ENCODE measurements at places on chromosomes 1 and 21.

DNA sequence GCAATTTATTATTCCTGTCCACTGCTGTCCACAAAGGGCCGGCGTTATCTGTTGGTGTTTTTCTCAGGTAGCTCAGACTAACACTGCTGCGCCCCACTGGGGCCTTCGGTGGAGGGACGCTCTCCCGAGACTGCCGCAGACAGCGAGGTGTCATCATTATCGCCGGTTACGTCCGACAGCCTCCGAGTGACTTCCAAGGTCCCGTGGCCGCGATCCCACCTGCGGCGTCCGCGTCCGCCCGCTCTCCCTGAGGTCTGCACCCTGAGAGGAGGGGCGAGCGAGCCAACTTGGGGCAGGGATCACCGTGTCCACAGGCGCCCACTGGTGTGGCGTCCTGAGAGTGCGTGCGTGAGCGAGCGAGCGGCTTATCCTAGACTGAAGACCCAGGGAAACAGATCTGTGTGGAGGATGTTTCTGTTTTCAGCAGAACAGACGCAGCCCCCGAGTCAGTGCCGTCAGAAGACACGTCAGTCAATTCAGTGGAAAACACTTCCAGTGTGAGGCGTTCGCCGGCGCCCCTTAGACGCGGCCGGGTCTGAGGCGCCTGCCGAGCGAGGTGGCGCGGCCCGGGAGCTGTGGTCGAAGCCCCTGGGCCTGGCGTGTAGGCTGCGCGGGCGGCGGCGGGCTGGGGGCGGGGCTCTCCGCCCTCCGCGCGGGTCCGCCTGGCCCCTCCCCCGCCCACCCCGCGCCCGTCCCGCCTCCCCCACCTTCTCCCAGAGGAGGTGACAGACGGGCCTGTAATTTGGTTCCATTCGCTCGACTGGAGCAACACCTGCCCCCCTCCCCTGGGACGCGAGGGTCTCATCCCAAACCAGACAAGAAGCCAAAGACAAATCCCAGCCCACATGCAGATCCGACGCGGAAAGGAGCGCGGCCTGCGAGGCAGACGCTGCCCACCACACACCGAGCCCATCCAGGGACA lies 12.6 kb downstream of the NHLH2 start:
- peaks cover 29% of the 10 kb centered on the region for H3K27me3 ChIP-seq
- no peak for DNase-seq
- H3K27ac ChIP-seq, result no peak overlapping the region
- H3K4me1 ChIP-seq, result peaks cover 3% of the 10 kb centered on the region
- peak overlapping the region; percentile 46 for H3K4me3 ChIP-seq

GRCh38 chr21:33443194-33443593 lies 36.6 kb downstream of the TMEM50B start:
- H3K27ac ChIP-seq, result peak overlapping the region; percentile 79
- H3K4me1 ChIP-seq, result peaks cover 31% of the 10 kb centered on the region
- H3K27me3 ChIP-seq, result no peaks in the 10 kb centered on the region
- DNase-seq, result no peak
- peaks cover 3% of the 10 kb centered on the region for H3K36me3 ChIP-seq

GRCh38 chr1:198528364-198528763 lies 12.1 kb downstream of the ATP6V1G3 start:
- H3K4me3 ChIP-seq, result no peak overlapping the region
- H3K36me3 ChIP-seq, result peaks cover 2% of the 10 kb centered on the region
- H3K27me3 ChIP-seq, result no peaks in the 10 kb centered on the region
- no peak overlapping the region for H3K27ac ChIP-seq
- no peak for DNase-seq
- H3K4me1 ChIP-seq, result peaks cover 16% of the 10 kb centered on the region

DNA sequence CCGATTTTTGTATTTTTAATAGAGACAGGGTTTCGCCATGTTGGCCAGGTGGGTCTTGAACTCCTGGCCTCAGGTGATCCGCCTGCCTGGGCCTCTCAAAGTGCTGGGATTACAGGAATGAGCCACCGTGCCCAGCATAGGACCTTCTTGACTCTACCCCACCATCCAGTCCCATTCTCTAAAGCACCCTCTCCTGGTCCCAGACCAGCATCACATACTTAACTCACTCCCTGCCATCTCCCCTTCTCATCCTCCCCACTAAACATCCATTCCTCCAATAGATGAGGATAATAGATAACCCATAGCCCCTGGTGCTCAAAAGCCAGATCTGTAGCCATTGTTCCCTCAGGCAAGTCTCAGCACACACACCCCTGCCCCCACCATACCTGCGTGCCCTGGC lies 2.1 kb downstream of the ENTREP3 start:
- peak overlapping the region; percentile 81 for H3K27ac ChIP-seq
- H3K4me3 ChIP-seq, result peak overlapping the region; percentile 84
- H3K4me1 ChIP-seq, result peaks cover 35% of the 10 kb centered on the region
- peaks cover 9% of the 10 kb centered on the region for H3K36me3 ChIP-seq
- no peak for DNase-seq

DNA sequence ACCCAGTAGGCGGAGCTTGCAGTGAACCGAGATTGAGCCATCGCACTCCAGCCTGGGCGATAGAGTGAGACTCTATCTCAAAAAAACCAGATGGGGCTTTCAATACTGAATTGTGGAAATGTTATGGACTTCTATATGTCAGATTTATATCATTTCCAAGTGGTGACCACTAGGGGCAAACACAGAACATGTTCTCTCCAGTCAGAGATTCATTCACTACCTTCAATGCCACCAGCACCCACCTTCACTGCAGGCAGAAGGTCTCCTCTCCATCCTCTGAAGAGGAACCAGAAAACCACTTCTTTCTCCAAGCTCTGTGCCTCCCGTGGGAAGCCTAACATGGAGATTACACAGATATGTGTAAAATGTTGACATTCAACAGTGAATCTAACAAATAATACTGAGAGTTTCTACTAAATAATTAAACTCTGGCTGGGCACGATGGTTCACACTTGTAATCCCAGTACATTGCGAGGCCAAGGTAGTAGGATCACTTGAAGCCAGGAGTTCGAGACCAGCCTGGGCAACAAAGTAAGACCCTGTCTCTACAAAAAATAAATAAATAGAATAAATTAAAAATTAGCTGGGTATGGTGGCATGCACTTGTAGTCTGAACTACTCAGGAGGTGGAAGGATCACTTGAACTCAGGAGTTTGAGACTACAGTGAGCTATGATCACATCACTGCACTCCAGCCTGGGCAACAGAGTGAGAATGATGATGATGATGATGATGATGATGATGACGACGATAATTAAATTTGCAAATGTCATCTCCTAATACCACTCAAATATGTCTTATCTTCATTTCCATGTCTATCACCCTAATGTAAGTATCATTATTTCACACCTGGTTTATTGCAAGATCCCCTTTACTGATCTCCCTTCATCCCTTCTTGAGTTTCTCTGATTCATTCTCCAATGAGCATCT lies 151.1 kb downstream of the ZNF281 start:
- no peak overlapping the region for H3K4me3 ChIP-seq
- H3K27me3 ChIP-seq, result peaks cover 6% of the 10 kb centered on the region
- peaks cover 10% of the 10 kb centered on the region for H3K4me1 ChIP-seq
- H3K36me3 ChIP-seq, result no peaks in the 10 kb centered on the region
- DNase-seq, result no peak
- no peak overlapping the region for H3K27ac ChIP-seq

Measured in memory B cell (primary cell).